D341Med (cell line): ENCODE measurements at places on chromosomes 16 and 17.

DNA sequence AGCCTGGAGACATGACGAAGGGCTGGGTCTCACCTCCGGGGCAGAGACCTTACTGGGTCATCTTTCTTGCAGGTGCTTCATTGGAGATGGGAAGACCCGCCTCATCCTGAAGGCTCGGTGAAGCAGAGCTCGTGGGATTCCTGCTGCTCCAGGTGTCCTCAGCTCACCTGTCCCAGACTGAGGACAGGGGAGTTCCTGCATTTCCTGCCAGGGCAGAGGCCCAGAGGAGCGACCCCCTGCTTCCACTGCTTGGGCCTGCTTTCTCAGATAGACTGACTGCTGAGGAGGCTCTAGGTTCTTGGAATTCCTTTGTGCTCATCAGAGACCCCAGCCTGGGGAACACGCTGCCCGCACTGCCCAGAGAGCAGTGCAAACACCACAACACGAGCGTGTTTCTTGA is 11.6 kb downstream of the AQP8 start:
- DNase-seq: no peak

DNA sequence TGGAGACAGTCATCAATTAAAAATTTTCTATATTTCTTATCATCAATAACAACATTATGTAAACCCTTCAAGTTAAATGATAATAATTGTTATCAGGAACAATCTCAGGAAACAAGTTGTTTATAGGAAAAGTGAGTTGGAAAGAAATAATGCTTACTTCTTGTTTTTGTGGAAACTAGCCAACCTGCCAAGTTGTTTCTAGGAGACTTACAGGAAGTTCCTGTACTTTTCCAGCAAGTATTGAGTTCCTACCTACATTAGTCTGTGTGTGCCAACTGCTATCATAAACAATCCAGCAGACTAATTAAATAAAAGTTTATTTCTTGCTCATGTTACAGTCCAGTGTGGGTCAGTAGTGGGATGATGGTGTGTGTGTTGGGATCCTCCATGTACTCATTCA is 1.6 kb upstream of the CCL14 start:
- no peak for DNase-seq

- DNase-seq: no peak
These were observed 68.8 kb downstream of the KATNIP start for GRCh38 chr16:27618606-27619327.

GRCh38 chr17:63842173-63842539 is 329 bp downstream of the SMARCD2 start:
- DNase-seq: no peak

DNA sequence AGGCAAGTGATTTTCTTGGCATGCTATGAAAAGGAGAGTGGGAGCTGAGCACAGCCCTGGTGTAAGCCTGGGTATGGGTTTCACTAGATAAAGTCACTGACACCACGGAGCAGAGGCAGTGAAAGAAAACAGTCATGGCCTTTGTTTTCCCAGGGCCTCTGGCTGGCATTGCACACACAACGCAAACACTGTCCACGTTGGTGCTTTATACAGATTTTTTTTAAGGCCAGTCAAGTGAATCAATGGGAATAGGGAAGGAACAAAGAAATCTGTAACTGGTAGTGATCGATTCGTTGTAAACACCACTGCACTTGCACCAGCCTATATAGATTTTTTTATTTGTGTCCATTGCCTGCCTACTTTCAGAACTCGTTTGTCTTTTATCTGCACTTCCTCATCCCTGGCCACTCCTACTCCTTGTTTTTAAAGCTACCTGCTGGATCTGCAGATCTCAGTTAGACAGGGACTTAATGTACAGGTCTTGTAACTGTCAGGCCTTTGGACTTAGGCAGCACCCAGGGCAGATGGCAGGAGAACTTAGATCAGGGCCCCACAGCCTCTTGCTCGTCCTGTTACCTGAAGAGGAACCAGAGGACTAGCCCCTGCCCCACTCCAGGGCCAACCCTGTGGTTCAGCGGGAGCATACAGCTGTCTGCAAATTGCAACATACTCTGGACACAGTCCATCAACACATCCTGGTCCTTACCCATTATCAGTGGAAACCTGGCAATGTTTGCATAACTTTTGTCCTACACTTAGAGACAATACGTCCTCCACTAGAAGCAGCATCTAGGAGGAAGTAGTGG is 10.6 kb upstream of the TMIGD1 start:
- DNase-seq: no peak

DNA sequence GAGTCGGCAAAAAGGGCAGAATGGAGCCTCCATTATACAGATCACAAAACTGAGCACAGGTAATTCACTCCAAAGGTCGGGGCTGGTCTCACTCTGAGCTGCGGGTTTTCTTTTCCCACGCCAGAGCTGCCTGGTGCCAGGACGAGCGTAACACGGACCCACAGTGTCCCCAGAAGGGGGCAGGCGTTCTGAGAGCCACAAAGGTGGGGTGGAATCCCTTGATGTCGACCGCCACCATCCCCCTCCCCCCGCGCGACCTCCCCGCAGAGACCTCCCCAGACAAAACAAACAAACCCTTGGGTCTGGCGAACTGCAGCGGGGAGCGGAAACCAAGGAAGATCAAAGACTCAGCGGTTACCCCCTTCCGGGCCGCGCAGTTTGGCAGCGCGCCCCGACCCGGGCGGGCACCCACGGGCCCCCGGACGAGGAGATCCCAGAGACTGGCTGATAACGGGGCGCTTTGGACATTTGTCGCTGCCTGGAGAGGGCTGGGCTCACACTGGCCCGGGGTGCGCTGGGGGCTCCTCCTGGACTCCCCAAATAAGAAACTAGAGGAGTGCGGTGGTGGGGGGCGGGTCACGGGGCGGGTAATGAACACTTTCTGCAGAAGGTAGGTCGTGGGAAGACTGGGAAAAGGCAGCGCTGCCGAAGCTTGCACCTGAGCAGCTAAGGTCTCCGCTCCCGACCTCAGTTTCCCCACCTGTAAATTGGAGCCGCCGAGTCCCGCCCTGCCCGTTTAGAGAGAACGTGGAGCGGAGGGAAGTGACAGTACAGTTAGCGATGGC is 664 bp upstream of the NKD1 start:
- peak; percentile 62 for DNase-seq

DNA sequence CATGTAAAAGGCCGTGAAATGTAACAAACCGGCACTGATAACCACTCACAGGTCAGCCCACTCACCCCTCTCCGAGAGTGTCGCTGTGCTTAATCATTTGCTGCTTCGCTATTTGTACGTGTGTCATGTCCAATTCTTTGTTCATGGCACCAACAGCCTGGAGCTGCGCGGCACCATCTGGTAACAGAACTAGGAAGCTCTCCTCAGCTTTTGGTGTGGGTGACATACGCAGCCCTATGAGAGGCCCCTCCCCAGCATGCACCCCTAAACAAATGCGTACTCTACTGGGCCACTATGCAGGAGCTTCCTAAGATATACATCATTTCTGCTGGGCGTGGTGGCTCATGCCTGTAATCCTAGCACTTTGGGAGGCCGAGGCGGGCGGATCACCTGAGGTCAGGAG is 2.3 kb upstream of the PECAM1 start:
- no peak for DNase-seq

DNA sequence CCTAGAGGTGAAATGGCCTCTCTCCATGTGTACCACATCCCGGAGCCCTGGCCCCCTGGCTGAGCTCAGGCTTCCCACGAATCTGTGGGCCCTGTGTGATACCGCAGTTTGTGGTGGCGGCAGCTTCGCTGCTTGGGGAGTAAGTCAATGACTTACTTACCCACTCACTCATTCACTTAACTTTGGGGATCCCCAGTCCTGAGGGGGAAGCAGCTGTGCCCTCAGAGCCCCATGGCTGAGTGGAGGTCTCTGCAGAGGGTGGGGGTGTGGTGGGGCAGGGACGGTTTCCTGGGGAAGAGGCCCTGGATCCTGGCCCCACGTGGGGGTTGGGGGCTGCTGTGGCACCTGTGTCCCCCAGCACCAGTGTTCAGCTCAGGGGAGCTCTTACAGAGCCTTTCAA is 13.2 kb downstream of the KCNJ12 start:
- DNase-seq: no peak

DNA sequence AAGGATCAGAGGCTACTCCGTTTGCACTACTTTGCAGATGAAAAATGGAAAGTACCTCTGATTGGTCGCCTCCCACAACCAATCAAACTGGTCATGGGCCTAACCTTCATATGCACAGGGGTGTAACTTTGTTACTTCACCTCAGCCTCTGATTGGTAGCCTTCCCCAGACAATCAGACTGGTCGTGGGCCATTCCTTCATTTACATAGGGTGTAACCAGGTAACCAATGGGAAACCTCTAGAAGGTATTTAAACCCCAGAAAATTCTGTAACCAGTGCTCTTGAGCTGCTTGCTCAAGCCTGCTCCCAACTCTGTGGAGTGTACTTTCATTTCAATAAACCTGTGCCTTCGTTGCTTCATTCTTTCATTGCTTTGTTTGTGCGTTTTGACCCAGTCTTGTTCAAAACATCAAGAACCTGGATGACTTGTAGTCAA is 39.2 kb upstream of the USP22 start:
- DNase-seq: no peak

GRCh38 chr17:61614219-61614618 is 23.2 kb upstream of the NACA2 start:
- DNase-seq: no peak

- DNase-seq: no peak
These were observed 32.1 kb downstream of the MYH3 start for GRCh38 chr17:10624969-10625368.

GRCh38 chr17:73069164-73069770 is 23.2 kb downstream of the SLC39A11 start:
- DNase-seq: no peak

- DNase-seq: no peak
These were observed 36.9 kb downstream of the GPATCH8 start for GRCh38 chr17:44466339-44466738.

DNA sequence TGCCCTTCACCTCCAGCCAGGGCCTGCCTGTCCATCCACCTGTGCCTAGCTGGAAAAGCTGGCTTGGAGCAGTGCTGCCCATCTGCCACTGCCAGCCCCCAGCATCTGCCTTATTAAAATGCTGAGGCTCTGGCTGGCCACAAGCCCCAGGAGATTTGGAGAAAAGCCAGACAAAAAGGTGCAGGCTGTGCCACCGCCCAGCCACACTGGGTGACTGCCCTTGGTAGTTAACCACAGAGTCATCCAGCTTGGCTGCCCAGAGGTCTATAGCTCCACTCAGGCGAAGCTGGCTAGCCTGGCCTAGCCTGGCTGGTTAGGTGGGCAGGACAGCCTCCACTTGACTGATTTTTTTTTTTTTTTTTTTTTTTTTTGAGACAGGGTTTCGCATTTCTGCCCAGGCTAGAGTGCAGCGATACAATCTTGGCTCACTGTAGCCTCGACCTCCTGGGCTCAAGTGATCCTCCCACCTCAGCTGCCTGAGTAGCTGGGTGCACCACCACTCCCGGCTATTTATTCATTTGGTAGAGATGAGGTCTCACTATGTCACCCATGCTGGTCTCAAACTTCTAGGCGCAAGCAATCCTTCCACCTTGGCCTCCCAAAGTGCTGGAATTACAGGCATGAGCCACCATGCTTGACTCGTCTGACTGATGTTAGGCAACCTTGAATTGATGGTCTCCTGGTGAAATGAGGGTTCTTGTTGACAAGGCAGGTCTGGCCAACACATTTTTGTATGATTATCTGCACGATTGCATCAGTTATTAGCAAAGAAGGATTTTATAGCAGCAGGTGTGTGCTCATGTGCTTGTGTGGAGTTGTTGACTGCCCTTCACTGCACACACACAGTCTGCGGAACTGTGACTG is 103.8 kb downstream of the RAB11FIP4 start:
- DNase-seq: peak; percentile 77

GRCh38 chr17:13154930-13155329 is 137.1 kb upstream of the ELAC2 start:
- no peak for DNase-seq

- DNase-seq: no peak
These were observed 7.5 kb upstream of the OR1F1 start for GRCh38 chr16:3180445-3180878.

DNA sequence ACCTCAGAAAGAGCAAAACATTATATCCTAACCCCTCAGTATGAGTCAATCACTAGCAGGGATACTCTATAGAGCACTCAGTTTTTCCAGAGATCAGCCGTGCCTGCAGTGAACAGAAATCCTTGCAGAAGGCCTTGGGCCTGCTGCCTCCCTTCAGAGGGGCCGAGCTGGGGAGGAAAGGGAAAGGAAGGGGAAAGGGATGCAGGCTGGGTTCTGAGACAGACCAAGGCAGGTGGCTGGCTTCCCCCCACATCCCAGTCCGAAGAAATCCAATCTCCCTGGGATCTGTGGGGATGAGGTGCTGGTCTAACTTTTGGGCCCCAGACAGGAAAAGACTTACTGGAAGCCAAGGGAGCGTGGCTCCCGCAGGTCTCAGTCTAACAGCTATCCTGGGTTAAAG is 25.3 kb downstream of the SRL start:
- DNase-seq: no peak

GRCh38 chr17:79988185-79988971 is 47.3 kb downstream of the TBC1D16 start:
- no peak for DNase-seq

GRCh38 chr17:29593591-29594518 is 923 bp downstream of the ANKRD13B start:
- DNase-seq: peak; percentile 77

- DNase-seq: peak; percentile 89
These were observed 9.2 kb upstream of the CD300A start for GRCh38 chr17:74457146-74457819.

GRCh38 chr17:60916043-60916442 is 238.4 kb downstream of the BCAS3 start:
- no peak for DNase-seq

DNA sequence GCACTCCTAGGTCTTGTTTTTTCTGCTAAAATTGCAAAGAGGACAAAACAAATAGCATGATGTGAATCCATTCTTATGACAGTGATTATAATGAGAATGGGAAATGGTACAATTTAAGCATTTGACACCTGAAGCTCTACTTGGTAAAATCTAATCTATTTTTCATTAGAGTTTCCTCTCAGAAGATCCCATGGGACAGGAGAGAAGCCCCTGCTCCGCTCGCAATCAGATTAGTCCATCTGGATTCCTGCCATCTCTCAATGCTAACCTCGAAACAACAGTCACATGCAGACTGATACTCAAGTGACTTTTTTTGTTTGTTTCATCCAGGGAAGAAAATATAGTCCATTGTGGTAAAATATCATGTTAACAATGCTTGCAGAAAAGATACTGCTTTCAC is 107.4 kb upstream of the TOM1L1 start:
- DNase-seq: peak; percentile 47

- peak; percentile 59 for DNase-seq
These were observed 11.5 kb upstream of the ZC3H18 start for GRCh38 chr16:88558457-88559442.

GRCh38 chr16:89855301-89855945 is 18.0 kb upstream of the TCF25 start:
- no peak for DNase-seq

DNA sequence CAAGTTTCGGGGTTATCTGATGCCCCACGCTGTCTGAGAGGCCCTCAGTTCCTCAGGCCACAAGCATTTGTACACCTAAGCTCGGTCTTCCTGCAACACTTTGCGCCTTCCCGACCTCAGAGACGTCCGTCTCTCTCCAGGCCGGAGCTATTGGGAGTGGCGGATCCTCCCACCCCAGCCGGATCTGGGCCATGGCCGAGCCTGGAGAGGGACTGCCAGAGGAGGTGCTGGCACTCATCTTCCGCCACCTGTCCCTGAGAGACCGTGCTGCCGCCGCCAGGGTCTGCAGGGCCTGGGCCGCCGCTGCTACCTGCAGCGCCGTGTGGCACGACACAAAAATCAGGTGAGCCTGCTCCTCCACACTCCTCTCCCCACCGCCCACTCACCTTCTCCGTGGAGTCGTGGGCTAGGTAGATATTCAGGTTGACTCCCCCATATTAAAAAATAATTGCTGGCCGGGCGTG is 1.9 kb downstream of the FBXL8 start:
- DNase-seq: no peak
